ENCODE measurements at places on chromosomes 4 and X. TPM values are rescaled to one million over a fixed set of nuclear protein-coding genes. Genes with fewer than 3 reads are reported as not detected.

Gene CABS1
- total RNA-seq, result not detected

Gene MAGED4
- 0.97 TPM for total RNA-seq

- DNase-seq, result no peak
- H3K4me3 ChIP-seq, result no peak overlapping the region
- H3K27me3 ChIP-seq, result peaks cover 7% of the 10 kb centered on the region
- H3K4me1 ChIP-seq, result no peaks in the 10 kb centered on the region
- no peak overlapping the region for H3K27ac ChIP-seq
Measured at GRCh38 chr4:3775005-3775404, 8.8 kb downstream of the ADRA2C start.

DNA sequence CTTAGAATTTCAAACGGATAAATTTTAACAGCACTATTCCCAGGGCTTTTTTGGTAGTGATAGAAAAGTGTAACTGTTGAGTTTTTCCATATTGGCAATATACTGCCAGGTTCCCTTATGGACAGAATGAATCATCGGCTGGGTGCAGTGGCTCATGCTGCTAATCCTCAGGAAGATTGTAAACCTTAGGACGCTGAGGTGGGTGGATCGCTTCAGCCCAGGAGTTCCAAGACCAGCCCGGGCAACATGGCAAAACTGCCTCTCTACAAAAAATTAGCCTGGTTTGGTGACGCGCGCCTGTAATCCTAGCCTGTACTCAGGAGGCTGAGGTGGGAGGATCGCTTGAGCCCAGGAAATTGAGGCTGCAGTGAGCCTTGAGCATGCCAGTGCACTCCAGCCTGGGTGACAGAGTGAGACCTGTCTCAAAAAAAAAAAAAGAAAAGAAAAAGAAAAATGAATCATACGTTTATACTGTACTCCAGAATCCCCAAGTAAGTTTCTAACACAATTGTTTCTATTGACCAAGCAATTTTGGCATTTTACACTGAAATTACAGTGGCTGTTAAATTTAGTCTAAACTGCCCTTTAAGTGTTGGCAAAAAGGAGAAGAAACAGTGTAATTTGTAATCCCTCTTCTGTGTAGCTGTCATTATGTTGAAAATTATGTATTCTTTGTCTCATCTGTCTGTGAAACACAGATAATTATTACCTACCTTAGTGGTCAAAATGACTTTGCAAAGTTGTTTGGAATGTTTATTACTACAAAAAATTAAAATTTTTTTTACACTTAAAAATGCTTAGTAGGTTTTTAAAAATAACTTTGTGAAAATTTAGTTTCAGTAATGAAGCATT, 1.8 kb downstream of the SLC30A9 start:
- no peak overlapping the region for H3K27ac ChIP-seq
- peaks cover 20% of the 10 kb centered on the region for H3K4me1 ChIP-seq
- H3K27me3 ChIP-seq, result no peaks in the 10 kb centered on the region
- peak overlapping the region; percentile 92 for H3K4me3 ChIP-seq

DNA sequence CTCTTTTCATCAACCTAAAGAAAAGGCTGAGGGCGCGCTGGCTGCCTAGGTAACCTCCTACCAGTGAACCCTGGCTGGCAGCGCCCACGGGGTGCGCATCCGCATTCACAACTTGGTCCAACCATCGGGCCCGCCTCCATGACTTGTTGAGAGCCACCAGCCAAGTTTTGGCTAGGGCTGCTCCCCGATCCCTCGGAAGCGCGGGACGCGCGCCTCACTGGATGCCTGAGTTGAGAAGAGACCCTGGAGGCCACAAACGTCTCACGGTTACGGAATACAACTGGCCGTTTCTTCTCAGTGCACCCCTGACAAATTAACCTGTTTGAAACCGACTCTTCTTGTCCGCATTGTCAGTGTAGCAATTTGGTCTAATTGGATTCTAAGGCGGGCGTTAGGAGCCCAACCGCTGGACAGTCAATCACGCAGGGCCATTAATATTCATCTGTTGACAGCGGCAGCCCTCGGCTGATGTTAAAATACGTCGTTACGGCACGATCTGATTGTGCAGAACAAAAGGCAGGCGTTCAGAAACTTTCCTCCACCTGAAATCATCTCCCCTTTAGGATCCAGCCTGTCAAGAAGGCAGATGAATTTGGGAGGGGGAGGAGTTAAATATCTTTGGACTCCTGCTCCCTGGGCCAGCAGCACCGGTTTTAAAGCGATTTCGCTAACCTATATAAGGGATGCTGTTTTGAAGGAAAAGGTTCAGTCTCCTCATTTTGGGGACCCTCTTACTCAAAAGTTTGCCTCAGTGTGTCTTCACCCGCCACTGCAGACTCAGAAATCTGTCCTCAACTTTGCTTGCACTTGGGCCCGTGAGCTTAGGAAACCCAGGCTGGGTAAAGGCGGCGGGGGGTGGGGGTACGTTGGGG, 1.2 kb downstream of the GPC3 start:
- no peaks in the 10 kb centered on the region for H3K4me1 ChIP-seq
- no peak overlapping the region for H3K27ac ChIP-seq
- peaks cover 24% of the 10 kb centered on the region for H3K27me3 ChIP-seq
- no peaks in the 10 kb centered on the region for H3K36me3 ChIP-seq
- H3K4me3 ChIP-seq, result no peak overlapping the region

GRCh38 chr4:36326476-36327029, 45.1 kb downstream of the DTHD1 start:
- no peaks in the 10 kb centered on the region for H3K27me3 ChIP-seq
- peak overlapping the region; percentile 25 for H3K27ac ChIP-seq
- no peak for DNase-seq
- H3K36me3 ChIP-seq, result peaks cover 2% of the 10 kb centered on the region

GRCh38 chr4:110989125-110989524, 366.2 kb upstream of the PITX2 start:
- no peak for DNase-seq
- H3K36me3 ChIP-seq, result no peaks in the 10 kb centered on the region
- H3K4me3 ChIP-seq, result no peak overlapping the region
- H3K4me1 ChIP-seq, result no peaks in the 10 kb centered on the region

Gene DNASE1L1
- total RNA-seq, result 12.4 TPM

- peaks cover 3% of the 10 kb centered on the region for H3K4me1 ChIP-seq
- no peak overlapping the region for H3K4me3 ChIP-seq
- H3K36me3 ChIP-seq, result no peaks in the 10 kb centered on the region
- no peak overlapping the region for H3K27ac ChIP-seq
- DNase-seq, result no peak
- H3K27me3 ChIP-seq, result peaks cover 16% of the 10 kb centered on the region
Measured at GRCh38 chr4:14428125-14428524, 574.2 kb upstream of the CPEB2 start.

Gene SPON2
- total RNA-seq, result 6.8 TPM

GRCh38 chr4:8278421-8279287, 9.1 kb downstream of the HTRA3 start:
- peaks cover 7% of the 10 kb centered on the region for H3K27me3 ChIP-seq
- no peak overlapping the region for H3K27ac ChIP-seq
- H3K4me3 ChIP-seq, result no peak overlapping the region
- no peaks in the 10 kb centered on the region for H3K36me3 ChIP-seq
- DNase-seq, result no peak
- H3K4me1 ChIP-seq, result no peaks in the 10 kb centered on the region

- no peaks in the 10 kb centered on the region for H3K27me3 ChIP-seq
- no peaks in the 10 kb centered on the region for H3K4me1 ChIP-seq
- DNase-seq, result no peak
- H3K4me3 ChIP-seq, result no peak overlapping the region
Measured at GRCh38 chr4:32251126-32251525, 1531.0 kb downstream of the PCDH7 start.

GRCh38 chrX:107709266-107709806, 66.3 kb downstream of the TSC22D3 start:
- DNase-seq, result no peak
- peak overlapping the region; percentile 42 for H3K27ac ChIP-seq
- no peaks in the 10 kb centered on the region for H3K27me3 ChIP-seq
- H3K36me3 ChIP-seq, result peaks cover 9% of the 10 kb centered on the region
- no peak overlapping the region for H3K4me3 ChIP-seq

DNA sequence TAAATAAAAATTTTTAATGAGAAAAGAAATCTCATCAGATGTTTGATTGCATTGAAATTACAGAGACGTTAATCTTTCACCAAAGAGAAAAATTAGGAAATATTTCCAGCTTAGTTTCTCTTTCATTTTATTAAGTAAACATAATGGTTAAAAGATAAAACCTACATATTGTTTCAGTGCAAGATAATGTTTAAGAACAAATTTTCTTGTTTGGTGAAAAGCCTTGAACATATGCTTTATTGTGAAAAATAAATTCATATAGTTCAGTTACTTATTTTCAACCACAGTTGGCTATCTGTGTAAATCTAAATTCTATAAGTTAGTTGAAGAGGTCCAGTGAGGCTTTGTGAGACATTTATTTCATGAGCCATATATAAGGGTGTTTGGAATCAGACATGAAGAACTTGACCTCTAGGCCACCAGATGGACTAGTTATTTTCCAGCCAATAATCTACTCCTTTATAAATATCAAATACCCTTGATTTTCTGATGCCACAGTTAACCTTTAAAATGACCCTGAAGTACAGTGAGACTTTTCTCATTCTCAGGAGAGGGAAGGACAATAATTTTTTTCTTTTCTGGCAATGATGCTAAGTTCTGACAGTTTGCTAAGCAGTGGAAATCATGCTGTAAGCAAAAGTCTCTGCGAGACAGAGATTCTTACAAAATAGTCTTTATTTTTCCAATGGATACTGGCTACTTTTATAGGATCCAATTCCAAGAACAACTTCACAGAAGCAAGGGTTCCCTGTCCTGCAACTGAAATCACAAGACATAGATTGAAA, 2.5 kb downstream of the ARSJ start:
- DNase-seq, result no peak
- no peak overlapping the region for H3K4me3 ChIP-seq
- peaks cover 15% of the 10 kb centered on the region for H3K4me1 ChIP-seq
- H3K36me3 ChIP-seq, result peaks cover 3% of the 10 kb centered on the region

- no peaks in the 10 kb centered on the region for H3K36me3 ChIP-seq
- no peaks in the 10 kb centered on the region for H3K4me1 ChIP-seq
- no peaks in the 10 kb centered on the region for H3K27me3 ChIP-seq
- no peak overlapping the region for H3K4me3 ChIP-seq
- no peak overlapping the region for H3K27ac ChIP-seq
Measured at GRCh38 chr4:89868999-89869589, 25.6 kb upstream of the MMRN1 start.

Gene PCDH7
- total RNA-seq, result not detected

Gene RHOXF1
- not detected for total RNA-seq

- H3K27ac ChIP-seq, result no peak overlapping the region
- DNase-seq, result no peak
- no peaks in the 10 kb centered on the region for H3K27me3 ChIP-seq
- no peaks in the 10 kb centered on the region for H3K4me1 ChIP-seq
Measured at GRCh38 chr4:28462766-28463700, 1602.4 kb downstream of the STIM2 start.

DNA sequence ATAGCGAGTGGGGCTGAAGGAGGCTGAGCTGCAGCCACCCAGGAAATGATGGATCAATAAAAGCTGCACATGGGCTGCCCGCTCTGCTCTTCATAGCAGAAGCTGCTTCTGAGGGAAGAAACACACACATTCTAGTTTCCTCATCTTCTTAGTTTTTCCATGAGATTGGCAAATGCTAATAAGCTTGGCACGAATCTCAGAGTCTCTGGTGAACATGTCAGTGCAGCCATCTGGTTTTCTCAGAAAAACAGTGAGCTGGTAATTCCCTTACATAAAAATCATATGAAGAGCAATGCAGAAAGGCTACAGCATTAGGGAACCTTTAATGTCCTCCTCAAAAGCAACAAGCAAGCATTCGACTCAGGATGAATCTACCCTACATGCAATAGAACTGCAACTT, 69.9 kb downstream of the GATB start:
- no peak overlapping the region for H3K4me3 ChIP-seq
- peaks cover 2% of the 10 kb centered on the region for H3K36me3 ChIP-seq
- no peak for DNase-seq
- no peak overlapping the region for H3K27ac ChIP-seq
- H3K27me3 ChIP-seq, result no peaks in the 10 kb centered on the region
- no peaks in the 10 kb centered on the region for H3K4me1 ChIP-seq

GRCh38 chr4:184424993-184425758, 49.2 kb downstream of the IRF2 start:
- no peaks in the 10 kb centered on the region for H3K27me3 ChIP-seq
- H3K27ac ChIP-seq, result peak overlapping the region; percentile 31
- H3K36me3 ChIP-seq, result peaks cover 70% of the 10 kb centered on the region
- H3K4me1 ChIP-seq, result peaks cover 54% of the 10 kb centered on the region

GRCh38 chr4:24032371-24032989, 142.6 kb upstream of the PPARGC1A start:
- no peaks in the 10 kb centered on the region for H3K36me3 ChIP-seq
- no peaks in the 10 kb centered on the region for H3K27me3 ChIP-seq
- no peak overlapping the region for H3K27ac ChIP-seq
- no peaks in the 10 kb centered on the region for H3K4me1 ChIP-seq
- DNase-seq, result no peak

- DNase-seq, result peak; percentile 1
- peaks cover 21% of the 10 kb centered on the region for H3K4me1 ChIP-seq
Measured at GRCh38 chr4:151409470-151410313, 716 bp downstream of the FHIP1A start.

- no peaks in the 10 kb centered on the region for H3K4me1 ChIP-seq
- H3K4me3 ChIP-seq, result no peak overlapping the region
- no peak overlapping the region for H3K27ac ChIP-seq
- no peak for DNase-seq
Measured at GRCh38 chr4:132238697-132239096, 910.4 kb upstream of the PCDH10 start.

- H3K36me3 ChIP-seq, result peaks cover 21% of the 10 kb centered on the region
- no peak overlapping the region for H3K4me3 ChIP-seq
- no peak overlapping the region for H3K27ac ChIP-seq
- peaks cover 2% of the 10 kb centered on the region for H3K4me1 ChIP-seq
- no peaks in the 10 kb centered on the region for H3K27me3 ChIP-seq
Measured at GRCh38 chr4:760616-761015, 55.0 kb downstream of the PCGF3 start.

DNA sequence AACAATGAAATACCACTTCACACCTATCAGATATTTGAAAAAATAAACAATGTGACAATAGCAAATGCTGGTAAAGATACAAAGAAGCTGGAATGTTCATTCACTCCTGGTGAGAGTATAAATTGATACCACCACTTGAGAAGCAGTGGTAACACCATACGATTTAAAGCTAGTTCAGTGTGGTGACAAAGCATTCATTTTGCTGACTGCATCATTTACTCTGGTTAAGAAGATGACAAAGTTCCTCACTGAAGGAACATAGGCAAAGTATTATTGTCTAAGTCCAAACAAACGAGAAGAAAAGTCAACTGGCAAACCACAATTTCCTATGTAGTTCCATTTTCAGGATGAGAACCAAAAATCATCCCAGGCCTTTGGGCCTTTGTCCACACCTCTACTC, 102.5 kb downstream of the GEMIN8 start:
- H3K27me3 ChIP-seq, result peaks cover 9% of the 10 kb centered on the region
- H3K27ac ChIP-seq, result no peak overlapping the region
- H3K4me3 ChIP-seq, result no peak overlapping the region
- no peaks in the 10 kb centered on the region for H3K36me3 ChIP-seq

GRCh38 chrX:11399489-11400094, 106.4 kb downstream of the AMELX start:
- H3K36me3 ChIP-seq, result no peaks in the 10 kb centered on the region
- H3K27me3 ChIP-seq, result no peaks in the 10 kb centered on the region
- H3K4me3 ChIP-seq, result no peak overlapping the region

Gene CFAP299
- not detected for total RNA-seq

Gene FREM3
- total RNA-seq, result not detected

All from activated naive CD8-positive, alpha-beta T cell treated with anti-CD3 and anti-CD28 coated beads for 36 hours (primary cell).